Iris pigment epithelial cell (primary cell): ENCODE measurements at places on chromosomes 3 and 15.
A peak's percentile ranks its signal among the peaks of the same experiment; 100 is the strongest.

- peak; percentile 28 for DNase-seq
These were observed 71.0 kb downstream of the ADAMTS7 start for GRCh38 chr15:78739996-78740903.

DNA sequence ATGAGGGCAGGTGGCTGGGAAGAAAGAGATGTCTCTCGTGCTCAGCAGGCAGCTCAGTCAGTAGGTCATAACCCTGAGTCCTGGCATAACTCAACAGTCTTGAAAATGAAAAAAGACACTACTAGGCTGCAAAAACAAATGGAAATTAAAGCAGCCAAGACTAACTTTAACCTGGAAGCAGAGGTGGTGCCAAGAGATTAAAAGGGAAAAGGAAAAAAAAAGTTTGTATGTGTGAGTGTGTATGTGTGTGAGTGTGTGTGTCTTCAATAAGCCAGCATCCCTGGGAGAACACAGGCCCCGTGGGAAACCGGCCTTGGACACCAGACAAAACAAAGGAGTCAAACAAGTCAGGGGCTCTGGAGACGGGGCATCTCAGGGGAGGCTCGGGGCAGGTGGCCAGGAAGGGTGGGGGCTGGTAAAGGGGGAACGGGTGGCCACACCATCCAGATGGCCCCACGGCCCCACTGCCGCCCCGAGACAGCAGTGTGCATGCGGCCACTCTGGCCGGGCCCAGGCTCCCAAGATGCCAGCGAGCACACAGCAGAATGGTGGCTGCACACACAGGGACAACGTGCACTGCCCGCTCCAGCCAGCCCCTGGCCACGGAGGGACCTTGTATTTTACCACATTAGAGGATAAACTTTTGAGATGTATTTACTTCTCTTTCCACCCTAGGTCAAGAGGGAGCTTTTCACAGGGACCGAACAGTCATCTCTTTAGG, 23.8 kb downstream of the CYFIP1 start:
- no peak for DNase-seq

DNA sequence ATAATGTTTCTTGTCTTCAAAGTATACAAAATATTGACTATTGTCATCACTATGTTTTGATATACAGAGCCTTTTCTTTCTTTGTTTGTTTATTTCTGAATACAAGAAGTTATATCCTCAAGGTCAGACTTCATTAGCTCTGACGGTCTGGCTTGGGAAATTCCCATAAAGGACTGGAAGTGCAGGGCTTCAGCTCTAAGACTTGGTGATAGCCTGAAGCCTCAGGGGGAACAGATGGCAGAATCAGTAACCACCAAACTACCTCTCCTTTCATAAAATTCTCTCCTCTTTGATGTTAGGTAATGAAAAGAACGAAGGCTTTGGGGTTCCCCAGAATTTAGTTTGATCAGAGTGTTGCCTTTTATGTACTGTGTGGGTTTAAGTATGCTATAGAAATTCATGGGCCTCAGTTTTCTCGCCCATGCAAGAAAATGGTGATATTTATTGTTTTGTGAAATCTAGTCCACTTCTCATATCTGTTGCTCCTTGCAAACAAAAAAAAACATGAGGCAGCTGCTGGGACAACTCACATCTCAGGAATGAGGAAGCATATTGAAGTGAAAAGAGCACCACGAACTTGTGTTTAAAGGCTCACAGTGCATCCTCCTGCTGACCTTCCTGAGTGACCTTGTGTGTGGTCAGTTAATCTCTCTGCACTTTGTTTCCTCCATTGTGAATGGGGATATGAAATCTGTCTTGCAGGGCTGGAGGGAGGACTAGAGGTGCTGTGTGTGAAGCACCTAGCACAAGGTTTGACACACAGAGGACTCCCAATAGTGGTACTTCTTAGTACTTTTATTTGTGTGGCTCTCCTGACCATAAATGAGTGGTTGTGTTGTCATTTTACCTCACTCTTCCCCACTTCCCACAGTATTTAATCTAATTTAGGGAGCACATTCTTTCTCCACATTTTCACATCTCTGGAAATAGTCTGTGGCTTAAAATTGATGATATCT, 569.8 kb upstream of the IL12A start:
- DNase-seq = peak; percentile 89

DNA sequence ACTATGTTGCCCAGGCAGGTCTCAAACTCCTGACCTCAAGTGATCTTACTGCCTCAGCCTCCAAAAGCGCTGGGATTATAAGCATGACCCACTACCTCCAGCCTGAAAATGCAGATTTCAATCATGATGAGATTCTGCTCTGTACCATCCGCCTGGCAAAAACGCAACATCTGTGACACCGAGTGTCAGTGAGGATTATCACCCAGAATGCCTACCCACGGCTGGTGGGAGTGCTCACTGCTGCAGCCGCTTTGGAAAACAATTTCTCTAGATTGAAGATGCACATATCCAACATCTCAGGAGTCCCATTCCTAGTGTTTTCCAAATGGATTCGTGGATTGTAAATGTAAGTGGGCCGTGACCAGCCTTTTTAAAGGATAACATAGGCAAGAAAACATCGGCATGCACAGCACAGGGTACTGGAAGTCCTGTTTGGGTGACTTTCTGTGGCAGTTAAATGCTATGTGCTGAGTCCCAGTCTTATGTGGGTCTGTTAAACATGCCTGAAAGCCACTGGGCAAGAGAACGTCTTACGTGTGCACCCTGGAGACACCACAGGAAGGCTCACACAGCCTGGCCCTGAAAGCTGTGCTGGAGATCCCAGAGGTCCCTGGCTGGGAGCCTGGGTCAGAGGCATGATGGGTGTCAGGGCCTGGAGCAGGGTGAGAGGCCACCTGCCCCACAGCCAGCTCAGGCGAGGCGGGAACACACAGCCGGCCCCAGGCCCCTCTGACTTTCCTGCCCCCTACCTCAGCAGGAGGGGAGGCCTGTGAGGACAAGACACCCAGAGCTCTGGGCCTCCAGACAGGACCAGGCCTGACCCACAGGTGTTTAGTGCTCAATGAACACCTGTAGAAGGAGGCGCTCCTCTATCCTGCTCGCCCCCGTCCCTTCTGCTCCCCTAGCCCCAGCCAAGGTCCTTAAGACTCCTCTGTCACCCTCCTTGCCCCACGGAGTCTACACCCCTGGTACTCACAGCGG, 918 bp downstream of the PRSS50 start:
- DNase-seq = no peak

DNA sequence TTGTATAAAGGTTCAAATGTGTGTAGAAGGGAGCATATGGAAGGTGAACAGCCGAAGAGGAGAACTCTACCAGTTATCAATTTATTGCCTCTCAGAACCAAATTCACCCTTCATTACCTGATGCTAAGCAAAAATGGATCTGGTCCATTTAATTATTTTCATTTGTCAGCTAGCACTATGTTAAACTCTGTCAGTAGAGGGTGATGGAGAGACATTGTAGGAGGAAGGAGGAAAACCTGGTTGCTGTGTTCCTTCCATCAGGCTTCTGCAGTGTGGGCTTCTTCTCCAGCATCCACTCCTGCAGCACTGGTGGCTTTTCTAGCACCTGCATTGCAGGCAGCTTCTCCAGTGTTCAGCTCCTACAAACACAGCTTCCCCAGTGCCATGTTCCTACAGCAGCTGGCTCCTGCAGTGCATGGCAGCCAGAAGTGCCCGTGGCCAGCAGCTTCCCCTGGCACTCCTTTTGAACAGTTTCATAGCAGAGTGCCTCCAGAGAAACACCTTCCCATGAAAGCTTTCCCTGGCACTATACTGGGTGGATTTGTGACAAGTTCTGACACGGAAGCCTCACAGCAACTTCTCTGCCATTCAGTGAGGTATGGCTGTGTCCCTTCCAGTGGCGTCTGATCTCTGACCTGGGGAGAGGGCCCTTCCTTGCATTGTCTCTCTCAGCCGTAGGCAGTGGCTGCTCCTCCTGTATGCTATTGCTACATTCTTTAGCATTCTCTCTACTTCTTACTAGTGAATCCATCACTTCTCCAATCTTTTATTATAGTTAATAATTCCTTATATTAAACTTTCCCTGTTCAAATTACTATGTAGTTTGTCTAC, 14.6 kb upstream of the IL17RD start:
- peak; percentile 53 for DNase-seq

DNA sequence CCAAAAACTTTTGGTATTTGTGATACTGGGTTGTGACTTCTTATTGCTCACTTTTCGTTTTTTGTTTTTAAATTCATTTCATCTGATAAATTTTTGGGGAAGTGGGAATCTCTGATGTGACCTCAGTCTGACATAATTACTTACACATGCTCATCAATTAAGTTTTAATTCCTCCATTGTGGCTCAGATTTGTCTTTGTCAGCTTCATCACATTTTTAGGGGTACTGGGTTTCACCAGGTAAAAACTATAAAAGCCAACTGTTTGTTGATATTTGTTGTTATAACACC, 425.3 kb upstream of the TGFBR2 start:
- DNase-seq = no peak

- DNase-seq = peak; percentile 38
These were observed 490 bp downstream of the TOMM70 start for GRCh38 chr3:100400419-100400779.

DNA sequence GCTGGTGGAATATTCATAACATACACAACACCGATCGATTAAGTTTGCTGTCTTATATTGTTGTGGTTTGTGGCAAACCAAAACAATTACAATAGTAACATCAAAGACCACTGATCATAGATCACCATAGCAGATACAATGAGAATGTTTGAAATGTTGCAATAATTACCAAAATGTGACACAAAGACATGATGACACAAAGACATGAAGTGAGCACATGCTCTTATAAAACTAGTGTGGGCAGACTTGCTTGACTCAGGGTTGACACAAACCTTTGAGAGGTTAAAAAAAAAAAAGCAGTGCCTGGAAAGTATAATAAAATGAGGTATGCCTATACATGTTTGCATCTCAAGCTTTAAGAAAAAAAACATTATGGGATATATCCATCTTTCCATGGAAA, 130.3 kb downstream of the NR1I2 start:
- DNase-seq = no peak

- DNase-seq = no peak
These were observed 35.3 kb upstream of the LARS2 start for GRCh38 chr3:45353070-45353469.

DNA sequence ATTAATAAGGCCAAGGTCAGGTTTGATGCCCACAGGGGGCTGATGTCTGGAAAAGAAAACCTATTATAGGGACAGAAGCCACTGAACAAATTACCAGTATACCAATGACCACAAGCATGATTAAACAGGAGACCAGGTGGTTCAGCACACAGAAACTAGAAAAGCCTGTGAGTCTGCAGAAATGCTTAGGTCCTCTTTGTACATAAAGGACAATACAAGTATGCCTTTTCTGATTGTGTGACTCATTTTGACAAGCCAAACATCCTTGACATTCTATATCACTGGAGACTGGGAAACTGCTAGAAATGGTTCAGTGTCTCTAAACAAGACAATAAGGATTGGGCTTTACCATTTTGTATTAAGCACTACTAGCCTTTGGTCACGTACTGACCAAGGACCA, 113.2 kb upstream of the MYO5C start:
- peak; percentile 28 for DNase-seq

GRCh38 chr3:119295816-119296726, 1.9 kb downstream of the ARHGAP31 start:
- DNase-seq = peak; percentile 62
